AG09309 (cell line): ENCODE measurements at places on chromosomes 6 and 20.

- DNase-seq, result no peak
Measured at GRCh38 chr6:104885518-104886043, 25.9 kb upstream of the HACE1 start.

DNA sequence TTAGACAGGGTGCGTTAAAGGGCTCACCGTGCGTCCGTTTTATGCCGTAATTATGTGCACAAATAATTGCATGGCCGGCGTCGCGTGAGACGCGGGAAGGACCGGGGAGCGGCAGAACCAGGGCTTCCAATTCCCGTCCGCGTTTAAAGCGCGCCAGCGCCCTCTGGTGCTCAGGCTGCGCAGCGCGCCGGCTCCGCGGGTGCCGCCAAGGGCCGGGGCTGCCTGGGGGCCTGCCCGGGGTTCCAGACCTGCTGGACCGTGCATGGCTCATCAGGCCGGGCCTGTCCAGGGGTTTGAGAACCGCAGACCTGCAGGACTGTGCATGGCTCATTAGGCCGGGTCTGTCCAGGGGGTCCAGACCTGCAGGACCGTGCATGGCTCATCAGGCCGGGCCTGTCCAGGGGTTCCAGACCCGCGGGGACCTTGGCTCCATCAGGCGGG lies 369.0 kb downstream of the THBS2 start:
- no peak for DNase-seq

- no peak for DNase-seq
Measured at GRCh38 chr6:25564943-25565342, 87.1 kb upstream of the SCGN start.

DNA sequence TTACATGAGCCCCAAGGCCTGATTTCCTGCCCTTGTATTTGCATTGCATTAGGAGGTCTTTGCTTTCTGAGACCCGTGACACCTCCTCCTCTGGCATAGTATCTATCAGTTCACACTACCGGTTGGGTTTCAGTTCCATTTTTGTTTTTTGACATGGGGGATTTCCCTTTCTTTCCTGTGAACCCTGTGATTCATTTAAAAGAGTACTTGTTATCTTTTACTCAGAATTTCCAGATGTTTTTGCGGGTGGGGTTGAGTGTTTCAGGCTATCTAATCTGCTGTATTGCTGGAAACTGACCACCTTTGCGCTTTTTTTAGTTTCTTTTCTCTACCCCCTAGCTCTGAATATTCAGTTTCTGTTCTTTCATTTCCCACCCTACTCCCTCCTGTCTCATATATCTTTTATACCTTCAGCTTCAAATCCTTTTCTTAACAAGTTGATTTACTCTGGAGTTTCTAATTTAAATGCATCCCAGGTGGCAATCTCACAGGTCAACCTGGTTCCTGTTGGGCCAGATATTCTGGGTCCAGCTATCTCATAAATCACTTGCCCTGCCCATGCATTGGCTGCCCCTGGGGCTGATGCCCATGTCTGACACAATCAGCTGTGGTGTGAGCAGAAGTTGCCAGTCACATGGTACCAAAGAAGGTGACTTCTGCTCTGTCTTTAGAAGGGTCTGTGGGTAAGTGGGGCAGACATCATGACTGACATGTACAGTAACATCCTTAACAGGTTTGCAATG lies 14.3 kb upstream of the NCOA3 start:
- no peak for DNase-seq

DNA sequence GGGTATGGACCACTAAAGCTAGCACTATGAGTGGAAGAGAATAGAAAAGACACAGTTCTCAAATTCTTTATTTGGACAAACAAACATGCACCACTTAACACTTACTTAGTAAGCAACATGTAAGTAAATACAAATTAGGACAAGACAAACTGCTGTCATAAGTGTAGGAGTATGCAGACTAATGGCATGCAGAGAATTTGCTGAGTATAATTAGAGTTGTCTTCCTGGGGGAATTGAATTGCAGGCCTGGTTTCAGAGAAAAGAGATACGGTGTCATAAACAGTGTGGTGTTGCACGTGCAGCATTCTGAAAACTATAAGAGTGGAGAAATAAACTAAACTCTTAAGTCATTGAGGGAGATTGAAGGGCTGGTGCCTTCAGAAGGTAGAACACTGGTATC lies 125.2 kb upstream of the EYA4 start:
- DNase-seq, result no peak

- DNase-seq, result no peak
Measured at GRCh38 chr6:36669002-36669401, 9.5 kb upstream of the CDKN1A start.
